Memory B cell (primary cell): ENCODE measurements at places on chromosomes 16 and 17.
A peak's percentile ranks its signal among the peaks of the same experiment; 100 is the strongest.

GRCh38 chr17:61002316-61002736 lies 324.7 kb downstream of the BCAS3 start:
- H3K36me3 ChIP-seq, result peaks cover 8% of the 10 kb centered on the region
- no peak for DNase-seq
- H3K4me3 ChIP-seq, result no peak overlapping the region
- no peaks in the 10 kb centered on the region for H3K27me3 ChIP-seq
- H3K27ac ChIP-seq, result no peak overlapping the region
- H3K4me1 ChIP-seq, result no peaks in the 10 kb centered on the region

- no peak for DNase-seq
- no peaks in the 10 kb centered on the region for H3K4me1 ChIP-seq
- no peaks in the 10 kb centered on the region for H3K36me3 ChIP-seq
- H3K4me3 ChIP-seq, result no peak overlapping the region
- no peaks in the 10 kb centered on the region for H3K27me3 ChIP-seq
Measured at GRCh38 chr16:11534262-11534661, 52.5 kb downstream of the LITAF start.

- no peak overlapping the region for H3K4me3 ChIP-seq
- H3K4me1 ChIP-seq, result no peaks in the 10 kb centered on the region
- no peak overlapping the region for H3K27ac ChIP-seq
- H3K36me3 ChIP-seq, result no peaks in the 10 kb centered on the region
Measured at GRCh38 chr16:58038219-58038641, 12.7 kb downstream of the MMP15 start.

GRCh38 chr17:42674755-42675347 lies 1.9 kb downstream of the PLEKHH3 start:
- H3K27me3 ChIP-seq, result peaks cover 13% of the 10 kb centered on the region
- no peaks in the 10 kb centered on the region for H3K36me3 ChIP-seq
- H3K27ac ChIP-seq, result no peak overlapping the region
- H3K4me1 ChIP-seq, result peaks cover 31% of the 10 kb centered on the region
- no peak overlapping the region for H3K4me3 ChIP-seq
- no peak for DNase-seq

- peaks cover 50% of the 10 kb centered on the region for H3K36me3 ChIP-seq
- H3K27ac ChIP-seq, result no peak overlapping the region
- H3K4me1 ChIP-seq, result peaks cover 28% of the 10 kb centered on the region
Measured at GRCh38 chr16:30769379-30770089, 7.4 kb downstream of the RNF40 start.

DNA sequence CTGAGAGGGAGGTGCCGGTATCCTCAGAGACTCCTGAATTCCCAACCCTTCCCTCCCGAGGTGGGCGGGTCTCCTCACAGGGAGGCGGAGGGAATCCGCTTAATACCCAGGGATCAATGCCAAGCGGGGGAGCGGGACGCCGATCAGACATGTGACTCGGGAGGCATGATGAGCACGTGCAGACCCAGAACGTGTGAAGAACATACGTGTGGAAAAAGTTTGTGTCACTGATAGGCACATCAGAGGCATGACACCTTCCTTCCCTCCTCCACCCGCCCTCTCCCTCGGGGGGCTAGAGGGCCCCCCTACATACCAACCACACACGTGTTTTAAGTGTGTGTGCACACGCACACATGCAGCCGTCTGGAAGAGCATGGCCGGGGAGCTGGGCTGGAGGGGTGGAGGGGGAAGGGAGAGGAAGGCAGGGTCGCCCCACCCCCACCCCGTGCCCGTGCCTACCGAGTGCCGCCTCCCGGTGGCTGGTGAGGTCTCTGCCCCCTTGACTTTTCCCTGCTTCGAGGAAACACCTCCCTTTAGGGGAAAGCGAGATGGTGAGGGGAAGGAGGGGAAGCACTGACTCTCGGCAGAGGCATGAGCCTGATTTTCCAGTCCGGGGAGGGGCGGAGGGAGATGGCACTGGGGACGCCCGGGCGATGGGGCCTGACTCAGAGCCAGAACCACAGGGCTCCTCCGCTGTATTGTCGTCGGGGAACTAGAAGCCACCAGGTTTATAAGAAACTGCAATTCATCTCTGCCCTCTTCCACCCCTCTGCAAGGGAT lies 12.1 kb upstream of the TBX21 start:
- H3K36me3 ChIP-seq, result no peaks in the 10 kb centered on the region
- no peak overlapping the region for H3K27ac ChIP-seq
- no peak for DNase-seq
- H3K4me1 ChIP-seq, result peaks cover 40% of the 10 kb centered on the region
- H3K4me3 ChIP-seq, result peak overlapping the region; percentile 22
- H3K27me3 ChIP-seq, result peaks cover 6% of the 10 kb centered on the region

- no peaks in the 10 kb centered on the region for H3K4me1 ChIP-seq
- no peaks in the 10 kb centered on the region for H3K36me3 ChIP-seq
- H3K27ac ChIP-seq, result no peak overlapping the region
- H3K4me3 ChIP-seq, result no peak overlapping the region
- DNase-seq, result no peak
Measured at GRCh38 chr17:79633993-79634813, 23.4 kb upstream of the RBFOX3 start.

DNA sequence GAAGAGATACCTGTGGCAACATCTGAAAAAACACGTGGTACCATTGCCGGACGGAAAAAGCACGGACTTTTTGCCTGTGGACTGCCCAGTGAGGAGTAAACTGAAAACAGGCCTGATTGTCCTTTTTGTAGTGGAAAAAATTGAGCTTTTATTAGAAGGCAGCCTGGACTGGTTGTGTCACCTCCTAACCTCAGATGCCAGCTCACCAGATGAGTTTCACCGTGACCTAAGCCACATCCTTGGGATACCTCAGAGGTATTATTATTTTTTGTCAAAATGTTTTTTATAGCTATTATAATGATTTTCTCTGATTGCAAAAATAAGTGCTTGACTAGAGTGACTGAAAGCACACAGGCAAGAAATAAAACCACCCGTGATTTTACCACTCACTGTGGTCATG lies 34.9 kb downstream of the RNF213 start:
- no peak overlapping the region for H3K4me3 ChIP-seq
- no peak overlapping the region for H3K27ac ChIP-seq
- no peaks in the 10 kb centered on the region for H3K27me3 ChIP-seq
- DNase-seq, result no peak
- H3K4me1 ChIP-seq, result no peaks in the 10 kb centered on the region
- H3K36me3 ChIP-seq, result peaks cover 40% of the 10 kb centered on the region

DNA sequence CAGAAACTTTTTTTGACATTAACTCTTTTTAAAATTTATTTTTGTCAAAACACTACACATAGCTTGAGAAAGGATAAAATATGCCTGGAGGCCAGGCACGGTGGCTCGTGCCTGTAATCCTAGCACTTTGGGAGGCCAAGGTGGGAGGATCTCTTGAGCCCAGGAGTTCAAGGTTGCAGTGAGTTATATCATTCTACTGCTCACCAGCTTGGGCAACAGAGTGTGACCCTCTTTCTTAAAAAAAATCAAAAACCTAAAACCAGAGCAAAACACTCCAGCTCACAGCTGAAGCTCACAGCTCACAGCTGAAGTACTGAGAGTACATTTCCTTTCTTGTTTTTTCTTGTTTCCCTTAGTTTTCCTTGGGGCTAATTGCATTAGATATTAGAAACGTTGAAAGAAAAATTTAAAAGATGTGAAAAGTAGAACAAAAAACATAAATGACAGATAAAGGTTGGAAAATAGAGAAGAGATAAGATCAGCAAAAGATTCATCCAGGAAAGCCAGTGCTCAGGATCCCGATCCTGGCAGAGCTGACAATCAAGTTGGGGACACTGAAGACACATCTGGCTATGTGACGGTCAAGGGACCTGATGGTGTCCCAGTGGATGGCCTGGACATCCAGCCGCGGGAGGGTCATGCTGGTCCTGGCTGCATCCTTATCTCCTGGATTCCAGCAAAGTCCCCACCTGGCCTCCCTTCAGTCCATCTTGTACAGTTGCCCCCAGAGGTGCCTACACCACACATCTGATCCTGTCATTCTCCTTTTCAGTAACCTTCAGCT lies 9.8 kb downstream of the CHST6 start:
- H3K27me3 ChIP-seq, result peaks cover 10% of the 10 kb centered on the region
- H3K36me3 ChIP-seq, result no peaks in the 10 kb centered on the region
- no peak for DNase-seq
- no peak overlapping the region for H3K4me3 ChIP-seq

- H3K27ac ChIP-seq, result no peak overlapping the region
- peaks cover 20% of the 10 kb centered on the region for H3K27me3 ChIP-seq
- DNase-seq, result no peak
- no peak overlapping the region for H3K4me3 ChIP-seq
- H3K4me1 ChIP-seq, result no peaks in the 10 kb centered on the region
- no peaks in the 10 kb centered on the region for H3K36me3 ChIP-seq
Measured at GRCh38 chr17:34275881-34276280, 5.9 kb downstream of the CCL7 start.

DNA sequence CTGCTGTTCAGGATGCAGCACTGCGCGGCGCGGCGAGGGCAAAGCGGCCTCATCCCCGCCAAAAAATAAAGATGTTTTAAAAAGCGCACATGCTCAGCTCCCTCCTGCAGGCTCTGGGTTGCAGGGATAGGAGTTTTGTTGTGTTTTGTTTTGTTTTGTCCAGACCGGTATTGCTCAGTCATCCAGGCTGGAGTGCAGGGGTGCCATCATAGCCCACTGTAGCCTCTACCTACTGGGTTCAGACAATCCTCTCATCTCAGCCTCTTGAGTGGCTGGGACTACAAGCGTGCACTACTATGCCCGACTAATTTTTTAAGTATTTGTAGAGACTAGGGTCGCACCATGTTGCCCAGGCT lies 636 bp downstream of the WWOX start:
- no peaks in the 10 kb centered on the region for H3K36me3 ChIP-seq
- H3K27me3 ChIP-seq, result peaks cover 2% of the 10 kb centered on the region
- no peak for DNase-seq
- H3K27ac ChIP-seq, result peak overlapping the region; percentile 92
- H3K4me3 ChIP-seq, result peak overlapping the region; percentile 95

DNA sequence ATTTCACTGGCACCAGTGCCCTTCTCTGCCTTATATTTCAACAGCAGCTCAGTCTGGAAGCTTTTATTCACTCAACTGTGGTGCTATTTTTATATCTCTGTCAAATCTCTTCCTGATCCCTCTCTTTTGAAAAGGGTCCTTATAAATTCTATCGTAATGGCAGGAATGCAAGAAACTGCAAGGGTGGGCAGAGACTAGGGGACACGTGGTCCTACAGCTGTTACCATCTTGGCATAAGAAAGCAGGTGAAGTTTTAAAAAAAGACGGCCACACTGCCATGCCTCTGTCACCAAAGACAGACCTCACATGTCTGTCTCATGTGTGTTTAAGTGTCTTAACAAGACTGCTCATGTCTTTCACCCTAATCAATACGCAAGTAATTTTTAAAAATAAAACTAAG lies 368.4 kb upstream of the CDH11 start:
- DNase-seq, result no peak
- no peaks in the 10 kb centered on the region for H3K36me3 ChIP-seq
- no peaks in the 10 kb centered on the region for H3K27me3 ChIP-seq
- no peaks in the 10 kb centered on the region for H3K4me1 ChIP-seq

- no peak overlapping the region for H3K27ac ChIP-seq
- H3K4me1 ChIP-seq, result peaks cover 3% of the 10 kb centered on the region
- no peaks in the 10 kb centered on the region for H3K27me3 ChIP-seq
- DNase-seq, result no peak
- no peaks in the 10 kb centered on the region for H3K36me3 ChIP-seq
Measured at GRCh38 chr17:31294820-31295488, 2.1 kb downstream of the OMG start.

DNA sequence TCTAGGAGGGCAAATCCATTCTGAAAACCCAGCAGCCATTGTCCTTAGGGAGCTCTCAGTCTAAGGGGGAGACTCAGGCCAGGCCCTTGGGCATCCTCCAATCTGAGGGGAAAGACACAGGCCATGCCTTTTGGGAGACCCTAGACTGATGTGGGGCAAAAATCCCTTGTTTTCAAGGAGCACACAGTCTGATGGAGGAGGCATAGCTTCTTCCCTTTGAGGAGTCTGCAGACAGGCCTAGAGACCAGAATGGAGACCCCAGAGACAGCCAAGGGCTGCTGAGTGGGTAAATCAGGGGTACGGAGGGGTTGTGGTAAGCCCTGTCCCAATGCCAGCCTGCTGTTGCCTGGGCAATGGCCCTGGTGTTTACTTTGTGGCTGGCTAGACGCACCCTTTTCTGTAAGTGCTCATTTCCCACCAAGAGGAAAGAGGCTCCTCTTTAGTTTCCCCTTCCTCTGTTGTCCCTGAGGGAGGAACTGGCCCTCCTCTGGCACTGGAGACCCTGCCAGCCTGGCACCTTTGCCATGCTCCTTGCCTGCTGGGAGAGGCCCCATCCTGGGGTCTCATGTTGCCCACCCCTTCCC lies 19.3 kb downstream of the ARHGAP23 start:
- H3K27ac ChIP-seq, result no peak overlapping the region
- no peak for DNase-seq
- peaks cover 10% of the 10 kb centered on the region for H3K27me3 ChIP-seq
- H3K36me3 ChIP-seq, result no peaks in the 10 kb centered on the region
- H3K4me1 ChIP-seq, result no peaks in the 10 kb centered on the region
- H3K4me3 ChIP-seq, result no peak overlapping the region
